CD4-positive, alpha-beta T cell treated with Interleukin-4 for 4 hours (primary cell): ENCODE measurements at places on chromosomes 7 and 10.

GRCh38 chr7:14570750-14571607, 331.6 kb downstream of the DGKB start:
- no peak for DNase-seq

GRCh38 chr7:8212638-8213037, 49.3 kb downstream of the ICA1 start:
- no peak for DNase-seq

DNA sequence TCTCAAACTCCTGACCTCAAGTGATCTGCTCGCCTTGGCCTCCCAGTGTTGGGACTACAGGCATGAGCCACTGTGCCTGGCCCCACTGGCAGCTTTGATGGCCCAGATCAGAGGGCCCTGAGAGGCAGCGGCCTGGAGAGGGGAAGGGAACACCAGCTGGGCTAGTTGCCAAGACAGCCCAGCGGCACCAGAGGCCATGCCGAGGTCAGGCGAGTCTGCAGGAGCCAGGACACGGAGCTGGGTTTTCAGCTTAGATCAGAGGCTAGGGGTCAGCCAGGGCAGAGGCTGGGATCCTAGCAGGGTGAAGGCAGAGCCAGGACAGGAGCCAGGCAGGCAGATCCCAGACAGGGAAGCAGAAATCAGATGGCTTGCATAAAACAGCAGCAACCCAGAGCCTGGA, 92.9 kb downstream of the MYL10 start:
- no peak for DNase-seq

DNA sequence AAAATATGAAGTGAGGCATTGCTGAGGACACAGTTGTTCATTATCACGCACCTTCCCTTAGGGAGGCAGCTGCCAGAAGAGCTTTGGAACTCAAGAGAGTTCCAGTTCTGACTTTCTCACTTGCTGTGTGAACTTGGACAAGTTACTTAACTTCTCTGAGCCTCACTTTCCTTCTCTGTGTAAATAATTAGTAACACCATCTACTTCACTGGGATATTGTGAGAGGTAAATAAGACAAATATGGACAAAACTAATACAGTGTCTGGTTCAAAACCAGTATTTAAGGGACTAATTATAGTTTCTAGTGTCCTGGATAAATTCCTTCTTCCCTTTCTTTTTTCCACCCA, 6.3 kb upstream of the SLC13A4 start:
- no peak for DNase-seq

GRCh38 chr10:594584-595270, 94.7 kb downstream of the DIP2C start:
- no peak for DNase-seq

- peak; percentile 94 for DNase-seq
Measured at GRCh38 chr7:30348083-30348560, 63.7 kb downstream of the ZNRF2 start.

GRCh38 chr10:76558586-76558985, 1079.0 kb downstream of the KCNMA1 start:
- DNase-seq: no peak

DNA sequence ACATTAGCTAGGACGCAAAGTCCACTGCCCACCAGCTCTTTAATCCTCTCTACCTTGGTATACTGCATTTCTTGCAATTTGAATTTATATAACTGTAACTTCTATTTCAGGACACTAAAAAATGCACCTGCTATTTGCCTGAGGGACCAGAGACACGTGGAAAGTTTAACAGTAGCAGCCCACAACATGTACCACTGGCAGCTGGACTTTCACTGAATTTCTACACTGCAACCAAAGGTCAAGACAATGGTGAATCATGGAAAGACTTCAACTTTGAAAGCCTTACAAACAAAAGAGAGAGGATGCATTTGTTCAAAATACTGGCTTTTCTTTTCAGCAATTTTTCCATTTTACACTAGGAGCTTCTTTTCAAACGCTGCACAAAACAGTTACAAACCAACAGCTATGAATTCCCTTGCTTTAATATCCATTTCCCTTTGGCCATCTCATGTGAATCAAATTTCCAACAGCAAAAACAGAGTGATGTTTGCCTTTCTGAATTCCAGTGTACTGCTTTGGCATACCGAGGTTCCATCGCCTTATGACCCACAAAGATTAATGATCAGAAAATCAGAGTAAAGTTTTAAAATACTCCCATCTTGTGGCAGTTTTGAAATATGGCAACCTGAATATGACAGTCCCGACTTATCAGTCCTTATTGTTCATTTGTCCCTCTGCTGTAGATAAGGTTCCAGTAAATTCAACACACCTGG, 29.9 kb upstream of the HNRNPH3 start:
- peak; percentile 32 for DNase-seq

GRCh38 chr7:14258441-14258840, 269.0 kb upstream of the ETV1 start:
- DNase-seq: no peak

GRCh38 chr7:112962815-112963214, 123.8 kb downstream of the GPR85 start:
- DNase-seq: no peak

GRCh38 chr7:80802527-80802926, 116.3 kb downstream of the SEMA3C start:
- DNase-seq: no peak

GRCh38 chr10:61052469-61053205, 108.7 kb upstream of the RHOBTB1 start:
- no peak for DNase-seq

GRCh38 chr10:71468363-71469094, 71.8 kb downstream of the CDH23 start:
- DNase-seq: no peak

GRCh38 chr7:80478683-80479082, 33.2 kb downstream of the GNAT3 start:
- no peak for DNase-seq

GRCh38 chr10:16909271-16909767, 92.1 kb upstream of the RSU1 start:
- DNase-seq: no peak

GRCh38 chr7:16811551-16811950, 6.8 kb upstream of the AGR2 start:
- DNase-seq: no peak

GRCh38 chr10:97234400-97234799, 48.6 kb upstream of the SLIT1 start:
- peak; percentile 22 for DNase-seq

GRCh38 chr7:145928937-145929336, 187.7 kb upstream of the CNTNAP2 start:
- no peak for DNase-seq

- peak; percentile 8 for DNase-seq
Measured at GRCh38 chr10:13795653-13796555, 209.1 kb downstream of the PRPF18 start.

- DNase-seq: no peak
Measured at GRCh38 chr10:28425422-28425821, 107.5 kb upstream of the WAC start.

DNA sequence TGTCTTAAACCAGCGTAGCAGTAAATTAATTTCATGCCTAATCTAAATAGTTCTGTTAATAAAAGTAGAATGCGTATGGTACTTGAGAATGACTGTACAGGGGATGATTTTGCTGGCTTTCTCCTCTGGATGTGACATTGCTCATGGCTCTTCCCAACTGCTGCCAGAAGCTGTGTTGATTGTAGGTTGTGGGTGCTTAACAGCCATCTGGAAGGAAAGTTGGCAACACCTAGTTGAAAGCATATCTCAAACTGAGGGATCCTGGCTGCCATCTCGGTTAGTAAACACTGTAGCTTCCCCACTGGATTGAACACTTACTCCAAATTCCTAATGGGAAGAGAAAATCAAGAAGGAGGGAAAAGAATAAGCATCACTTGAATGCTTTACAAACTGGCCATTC, 130.9 kb downstream of the NXPH1 start:
- no peak for DNase-seq

GRCh38 chr10:91551856-91552255, 81.0 kb downstream of the PPP1R3C start:
- DNase-seq: no peak

DNA sequence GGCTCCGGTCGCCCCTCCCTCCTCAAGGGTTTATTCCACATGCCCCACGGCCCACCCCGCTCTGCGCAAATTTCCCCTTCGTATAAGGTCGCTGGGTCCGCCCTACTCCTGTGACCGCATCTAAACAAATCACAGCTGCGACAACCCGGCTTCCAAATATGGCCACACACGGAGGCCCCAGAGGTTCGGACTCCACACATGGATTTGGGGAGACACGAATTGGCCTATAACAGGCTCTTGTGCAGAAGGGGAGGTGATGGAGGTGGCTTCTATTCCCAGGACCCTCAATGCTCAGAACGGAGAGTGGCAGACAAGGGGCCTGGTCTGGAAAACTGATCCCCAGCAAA, 90.1 kb downstream of the FOXL3 start:
- DNase-seq: no peak

- DNase-seq: peak; percentile 47
Measured at GRCh38 chr10:102408728-102409603, 9.6 kb downstream of the PSD start.
